ENCODE measurements at places on chromosomes 7 and 10.

- no peak for DNase-seq
Observed at GRCh38 chr10:133151543-133151972, 8.5 kb upstream of the KNDC1 start.

DNA sequence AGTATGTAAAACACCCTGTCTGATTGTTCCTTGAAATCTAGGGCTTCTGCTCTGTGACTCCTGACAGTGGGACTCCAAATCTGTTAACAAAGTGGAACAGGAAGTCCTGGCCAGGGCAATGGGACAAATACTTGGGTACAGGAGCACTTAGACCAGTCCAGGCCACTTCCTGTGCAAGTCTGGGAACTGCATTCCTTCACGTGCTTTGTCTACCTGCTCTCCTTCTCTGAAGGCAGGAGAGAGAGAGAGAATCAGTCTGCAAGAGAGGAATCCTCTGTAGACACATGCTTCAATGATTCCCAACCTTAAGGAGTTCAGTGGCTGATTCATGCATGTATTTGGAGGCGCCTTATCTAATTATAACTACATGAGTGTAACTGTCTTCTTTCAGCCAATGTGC lies 530.2 kb downstream of the GATA3 start:
- no peak for DNase-seq

DNA sequence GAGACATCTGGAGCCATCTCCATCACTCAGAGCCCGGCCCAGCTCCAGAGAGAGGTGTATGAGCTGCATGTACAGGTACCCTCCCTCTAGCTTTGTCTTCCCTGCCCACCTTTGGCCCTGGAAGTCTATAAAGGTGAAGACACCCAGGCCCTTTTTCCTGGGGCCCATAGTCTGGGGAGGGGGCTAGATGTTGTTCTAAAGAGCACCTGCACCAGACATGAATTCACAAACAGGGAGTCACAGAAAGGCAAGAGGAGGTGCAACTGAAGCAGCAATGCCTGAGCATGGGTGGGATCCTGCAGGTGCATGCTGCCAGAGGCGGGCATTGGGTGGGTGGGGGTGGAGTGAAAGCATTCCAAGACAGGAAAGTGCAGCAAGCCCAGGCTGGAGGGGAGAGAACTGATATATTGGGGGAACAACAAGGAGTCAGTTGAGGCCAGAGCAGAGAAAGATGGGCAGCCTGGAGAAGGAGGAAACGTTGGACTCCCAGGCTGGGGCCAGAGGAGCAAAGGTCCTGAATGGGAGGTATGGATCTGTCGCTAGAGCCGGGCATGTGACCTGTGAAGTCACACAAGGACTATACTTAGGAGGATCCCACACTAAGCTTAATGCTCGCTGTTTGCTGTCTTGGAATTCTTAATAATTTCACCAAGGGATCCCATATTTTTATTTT lies 11.7 kb downstream of the CDHR1 start:
- DNase-seq = no peak

- no peak for DNase-seq
Observed at GRCh38 chr10:78278058-78278404, 244.4 kb downstream of the RPS24 start.

GRCh38 chr10:113820507-113820906 lies 33.4 kb downstream of the DCLRE1A start:
- no peak for DNase-seq

DNA sequence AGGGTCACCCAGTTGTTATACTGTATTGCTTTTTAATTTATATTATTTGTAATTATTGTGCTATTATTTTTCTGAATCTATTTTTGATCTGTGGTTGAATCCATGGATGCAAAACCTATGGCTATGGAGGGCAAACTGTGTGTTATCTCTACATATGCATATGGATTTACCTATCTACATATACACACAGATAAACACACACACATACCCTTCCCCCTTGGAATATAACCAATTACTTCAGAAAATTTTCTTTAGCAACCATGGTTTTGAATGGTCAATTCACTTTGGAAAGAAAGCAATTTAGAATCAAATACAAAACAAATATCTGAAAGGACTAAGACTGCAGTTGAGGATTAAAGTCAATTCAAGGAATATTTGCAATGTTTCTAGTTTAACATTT lies 39.1 kb downstream of the MTPN start:
- DNase-seq = no peak

- no peak for DNase-seq
Observed at GRCh38 chr7:156257904-156258303, 382.7 kb upstream of the RNF32 start.

DNA sequence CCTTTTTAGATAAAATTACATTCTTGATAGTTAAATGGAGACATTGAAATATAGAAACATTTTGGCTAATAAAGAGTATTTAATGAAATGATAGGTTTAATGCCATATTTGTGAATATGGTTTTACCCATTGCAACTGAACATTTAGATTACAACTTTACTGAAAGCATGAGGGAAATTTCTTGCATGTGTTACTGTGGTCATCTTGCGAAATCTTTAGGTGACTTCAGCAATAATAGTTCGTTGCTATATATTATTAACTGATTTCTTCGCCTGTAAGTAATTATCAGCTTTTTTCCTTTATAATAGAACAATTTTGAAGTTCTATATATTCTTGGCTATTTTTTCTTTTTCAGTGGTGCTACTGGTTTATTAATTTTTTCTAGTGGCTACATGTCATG lies 83.2 kb downstream of the MLLT10 start:
- DNase-seq = no peak

GRCh38 chr10:71584902-71585563 lies 134.5 kb downstream of the C10orf105 start:
- no peak for DNase-seq

DNA sequence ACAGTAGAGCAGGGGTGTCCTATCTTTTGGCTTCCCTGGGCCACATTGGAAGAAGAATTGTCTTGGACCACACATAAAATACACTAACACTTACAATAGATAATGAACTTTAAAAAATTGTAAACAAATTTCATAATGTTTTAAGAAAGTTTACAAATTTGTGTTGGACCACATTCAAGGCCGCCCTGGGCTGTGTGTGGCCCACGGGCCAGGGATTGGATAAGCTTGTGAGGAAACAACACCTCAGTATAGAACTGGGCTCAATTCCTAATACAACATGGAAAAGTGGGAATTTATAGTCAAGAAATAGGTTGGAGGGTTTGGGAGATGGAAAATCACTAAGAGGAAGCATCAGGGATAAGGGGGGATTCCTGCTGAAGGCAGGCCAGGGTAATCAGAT lies 17.7 kb downstream of the ZNF277 start:
- no peak for DNase-seq

DNA sequence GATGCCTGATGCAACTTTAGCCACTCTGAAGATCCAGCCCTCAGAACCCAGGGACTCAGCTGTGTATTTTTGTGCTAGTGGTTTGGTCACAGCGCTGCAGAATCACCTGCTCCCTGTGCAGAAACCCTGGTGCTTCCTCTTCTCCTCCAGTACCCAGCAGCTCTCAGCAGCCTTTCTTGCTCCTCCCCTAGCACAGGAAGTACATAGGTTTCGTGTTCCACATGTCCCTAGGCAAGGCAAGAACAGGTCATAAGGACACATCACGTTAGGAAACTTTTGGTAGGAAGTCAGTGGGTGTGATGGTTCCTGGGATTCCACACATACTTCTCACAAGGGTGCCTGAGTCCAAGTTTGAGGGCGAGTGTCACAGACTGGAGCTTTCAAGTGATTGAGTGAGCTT lies 167.9 kb upstream of the PRSS1 start:
- DNase-seq = no peak

GRCh38 chr7:158837790-158838637 lies 8.7 kb upstream of the ESYT2 start:
- DNase-seq = no peak

GRCh38 chr10:52874581-52874980 lies 102.0 kb upstream of the MBL2 start:
- no peak for DNase-seq

GRCh38 chr10:129877773-129878371 lies 86.2 kb downstream of the EBF3 start:
- DNase-seq = no peak

DNA sequence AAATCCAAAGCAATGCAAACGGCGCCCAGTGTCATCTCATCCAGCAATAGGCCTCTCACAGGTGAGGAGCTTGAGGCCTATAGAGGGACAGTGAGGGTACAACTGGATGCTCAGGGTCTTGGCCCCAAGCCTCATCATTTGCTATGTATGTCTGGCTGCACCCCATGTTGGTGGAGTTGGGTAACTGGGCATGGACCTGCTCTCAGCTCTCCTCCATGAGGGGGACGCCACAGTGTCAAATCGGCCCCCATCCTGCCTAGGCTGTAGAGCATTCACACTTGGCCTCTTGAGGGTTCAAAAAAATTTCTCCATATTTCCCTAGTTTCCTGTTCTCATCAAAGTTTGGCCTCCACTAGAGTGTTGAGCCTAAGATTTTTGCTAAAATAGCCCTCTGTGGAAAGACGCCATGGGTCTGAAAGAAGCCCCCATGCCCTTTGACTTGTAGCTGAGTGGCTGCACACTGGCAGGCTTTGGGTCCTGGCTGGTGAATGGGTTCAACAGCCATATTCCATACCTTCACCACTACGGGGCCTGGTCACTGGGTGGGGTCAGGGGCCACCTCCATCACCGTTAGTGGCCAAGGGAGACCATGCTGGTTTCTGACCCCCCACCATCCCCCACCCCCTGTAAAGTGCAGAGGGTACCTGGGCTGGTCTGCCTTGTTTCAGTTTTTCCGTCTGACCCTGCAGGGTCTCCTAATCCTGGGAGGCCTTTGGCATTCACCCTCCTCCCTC lies 132.3 kb upstream of the TBX20 start:
- DNase-seq = no peak

GRCh38 chr10:104895981-104896380 lies 254.9 kb downstream of the SORCS3 start:
- DNase-seq = no peak

DNA sequence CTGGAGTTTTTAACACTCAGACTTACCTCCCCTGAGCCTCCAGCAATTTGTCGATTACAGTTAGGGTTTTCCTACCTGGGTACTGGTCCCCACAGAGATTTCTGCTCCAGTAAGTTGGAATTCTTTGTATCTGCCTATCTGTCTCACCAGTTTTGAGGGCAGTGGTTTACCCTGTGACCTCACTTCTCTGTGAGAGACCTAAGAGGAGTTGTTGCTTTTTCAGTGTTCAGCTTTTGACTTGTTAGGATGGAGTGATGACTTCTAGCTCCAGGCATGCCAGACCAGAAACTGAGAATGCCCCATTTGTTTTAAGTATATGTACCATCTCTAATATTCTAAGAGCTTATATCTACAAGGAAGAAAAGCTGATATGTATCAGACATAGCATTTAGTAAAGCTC lies 42.9 kb downstream of the CSGALNACT2 start:
- no peak for DNase-seq

GRCh38 chr10:86291616-86292340 lies 74.8 kb downstream of the GRID1 start:
- DNase-seq = no peak

DNA sequence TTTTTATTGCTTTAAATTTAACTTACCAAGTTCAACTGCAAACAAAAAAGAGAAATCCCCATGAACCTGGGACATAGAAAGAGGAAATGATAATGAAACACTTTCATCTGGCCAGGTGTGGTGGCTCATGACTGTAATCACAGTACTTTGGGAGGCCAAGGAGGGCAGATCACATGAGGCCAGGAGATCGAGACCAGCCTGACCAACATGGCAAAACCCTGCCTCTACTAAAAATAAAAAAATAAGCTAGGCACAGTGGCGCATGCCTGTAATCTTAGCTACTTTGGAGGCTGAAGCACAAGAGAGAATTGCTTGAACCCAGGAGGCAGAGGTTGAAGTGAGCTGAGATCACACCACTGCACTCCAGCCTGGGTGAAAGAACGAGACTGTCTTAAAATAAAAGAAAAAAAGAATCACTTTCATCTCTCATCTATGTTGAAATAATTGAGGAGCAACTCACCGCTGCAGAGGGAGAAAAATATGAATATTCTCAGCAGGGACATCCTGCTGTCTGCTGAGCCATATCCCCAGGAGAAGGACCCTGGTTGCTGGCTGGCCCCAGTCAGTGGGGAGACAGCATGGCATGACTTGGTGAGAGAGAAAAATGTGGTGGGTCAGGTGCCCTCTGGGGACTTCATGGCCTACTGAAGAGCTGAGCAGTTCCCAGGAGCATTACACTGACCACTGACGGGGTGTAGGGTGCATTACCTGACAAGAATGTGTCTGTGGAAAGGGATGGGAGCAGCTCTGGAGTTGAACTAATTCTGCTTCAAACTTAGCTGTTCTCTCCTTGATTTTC lies 22.8 kb upstream of the TARP start:
- DNase-seq = no peak

DNA sequence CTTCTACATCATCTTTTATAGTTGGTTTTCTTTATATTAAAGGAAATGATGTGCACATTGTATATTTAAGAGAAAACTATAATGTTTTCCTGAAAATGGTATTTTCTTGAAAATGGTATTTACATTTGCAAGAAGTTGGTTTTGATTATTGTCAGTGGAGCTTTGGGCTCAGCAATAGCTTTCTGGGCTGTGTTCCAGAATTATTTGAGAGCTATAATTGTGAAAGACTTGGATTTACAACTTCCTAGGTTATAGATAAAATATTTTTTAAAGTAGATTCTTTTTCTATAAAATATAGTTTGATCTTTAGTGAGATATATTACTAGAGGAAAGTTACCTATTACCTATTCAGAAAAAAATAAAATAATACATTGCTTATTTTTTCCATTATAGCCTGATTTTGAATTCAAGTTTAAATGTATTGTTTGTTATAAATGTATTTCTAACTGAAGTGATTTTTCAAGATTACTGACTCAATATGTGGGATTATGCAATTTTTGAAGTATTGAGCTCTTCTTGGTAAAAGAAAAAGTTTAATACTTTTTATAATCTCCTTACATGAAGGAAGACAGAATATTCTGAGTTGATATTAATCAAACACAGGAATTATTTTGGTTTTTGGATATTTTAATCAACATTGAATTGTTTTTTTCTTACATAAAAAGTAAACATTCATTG lies 20.2 kb downstream of the GNAI1 start:
- DNase-seq = no peak

DNA sequence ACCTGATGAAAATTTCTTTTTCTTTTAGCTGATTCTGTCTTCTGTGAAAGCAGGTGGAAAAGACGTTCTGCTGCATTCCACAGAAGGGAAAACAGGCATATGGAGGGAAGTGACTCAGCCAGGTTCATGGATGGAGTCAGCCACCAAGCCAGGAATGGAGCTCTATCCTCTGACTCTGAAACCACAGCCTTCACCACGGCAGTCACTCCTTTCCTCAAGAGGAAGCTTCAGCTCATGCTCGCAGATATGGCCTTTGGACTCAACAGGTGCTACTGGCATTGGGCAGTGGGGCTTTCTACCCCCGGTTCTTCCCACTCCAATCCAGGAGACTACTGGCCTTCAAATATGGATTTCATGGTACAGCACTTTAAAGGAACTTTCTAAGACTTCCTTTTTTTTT lies 11.5 kb upstream of the PLAU start:
- no peak for DNase-seq

Measured in cortex of kidney (tissue), 1 donor.